Dermis microvascular lymphatic vessel endothelial cell (primary cell): ENCODE measurements at places on chromosomes 16 and 17.
A peak's percentile ranks its signal among the peaks of the same experiment; 100 is the strongest.

GRCh38 chr17:3565143-3565542 lies 7.5 kb upstream of the TRPV3 start:
- no peak for DNase-seq

GRCh38 chr17:15092762-15093161 lies 172.4 kb downstream of the PMP22 start:
- no peak for DNase-seq

DNA sequence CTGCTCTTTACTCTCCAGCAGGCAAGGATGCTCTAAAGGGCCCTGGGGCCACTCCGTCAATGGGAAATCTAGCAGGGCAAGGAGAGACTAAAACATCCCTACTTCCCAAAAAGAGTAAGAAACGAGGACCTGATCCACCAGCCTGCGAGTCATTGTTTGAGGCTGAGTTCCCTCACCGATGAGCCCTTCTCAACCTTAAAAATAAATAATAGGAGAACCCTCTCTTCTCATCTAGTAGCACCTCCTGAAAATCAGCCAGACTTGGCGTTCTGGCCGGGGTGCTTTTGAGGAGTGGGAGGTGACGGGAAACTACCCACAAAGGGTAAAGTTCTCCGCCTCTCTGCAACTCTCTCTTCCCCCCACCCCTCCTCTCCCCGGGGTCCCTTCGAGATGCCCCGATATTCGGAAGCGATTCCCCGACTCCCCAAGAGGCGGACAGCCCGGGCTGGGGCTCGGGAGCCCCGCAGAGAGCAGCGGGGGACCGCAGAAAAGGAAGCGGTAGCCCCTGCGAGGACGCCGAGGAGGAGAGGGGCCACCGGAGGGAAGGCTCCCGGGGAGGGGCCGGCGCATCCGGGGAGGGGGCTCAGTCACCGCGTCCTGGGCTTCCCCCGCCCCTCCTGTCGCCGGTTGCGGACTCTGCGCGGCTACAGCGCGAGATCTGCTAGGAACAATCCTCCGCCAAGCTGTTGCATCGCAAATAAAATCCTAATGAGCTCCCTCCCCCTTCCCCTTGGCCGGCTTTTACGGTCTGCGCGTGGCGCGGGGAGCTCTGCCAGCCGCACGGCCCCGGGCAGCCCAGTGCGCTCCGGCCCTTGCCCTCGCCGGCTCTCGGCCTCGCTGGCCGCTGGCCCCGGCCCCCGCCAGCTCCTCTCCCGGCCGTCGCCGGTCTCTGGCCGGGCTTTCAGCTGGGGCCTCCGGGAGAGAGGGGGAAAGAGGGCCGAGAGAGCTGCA lies 1.3 kb downstream of the HOXB9 start:
- no peak for DNase-seq

DNA sequence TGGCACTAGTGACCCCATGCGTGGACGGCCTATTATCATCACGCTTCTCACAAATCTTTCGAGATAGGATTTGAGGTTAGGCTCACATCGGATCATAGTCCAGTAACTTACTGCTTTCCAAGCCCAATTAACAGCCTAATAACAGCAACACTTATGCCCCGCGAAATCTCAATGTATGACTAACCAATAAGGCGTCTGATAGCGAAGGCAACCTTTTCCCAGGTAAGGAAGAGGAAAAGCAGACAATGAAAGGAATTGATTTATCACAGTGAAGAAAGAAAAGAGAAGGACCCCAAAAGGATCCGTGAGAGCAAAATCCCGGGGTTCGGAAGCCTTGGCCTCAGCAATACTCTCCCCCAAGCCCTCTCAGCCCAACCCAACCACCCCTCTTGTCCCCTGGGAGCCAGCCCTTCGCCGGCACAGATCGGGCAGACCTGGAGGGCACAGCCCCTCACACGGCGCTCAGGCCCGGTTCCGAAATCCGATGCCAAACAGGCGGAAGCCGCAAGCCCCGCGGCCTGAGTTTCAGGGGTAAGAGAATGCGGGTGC lies 534 bp downstream of the GPATCH8 start:
- no peak for DNase-seq

- DNase-seq: no peak
These were observed 69.3 kb downstream of the STXBP4 start for GRCh38 chr17:55037828-55038227.

DNA sequence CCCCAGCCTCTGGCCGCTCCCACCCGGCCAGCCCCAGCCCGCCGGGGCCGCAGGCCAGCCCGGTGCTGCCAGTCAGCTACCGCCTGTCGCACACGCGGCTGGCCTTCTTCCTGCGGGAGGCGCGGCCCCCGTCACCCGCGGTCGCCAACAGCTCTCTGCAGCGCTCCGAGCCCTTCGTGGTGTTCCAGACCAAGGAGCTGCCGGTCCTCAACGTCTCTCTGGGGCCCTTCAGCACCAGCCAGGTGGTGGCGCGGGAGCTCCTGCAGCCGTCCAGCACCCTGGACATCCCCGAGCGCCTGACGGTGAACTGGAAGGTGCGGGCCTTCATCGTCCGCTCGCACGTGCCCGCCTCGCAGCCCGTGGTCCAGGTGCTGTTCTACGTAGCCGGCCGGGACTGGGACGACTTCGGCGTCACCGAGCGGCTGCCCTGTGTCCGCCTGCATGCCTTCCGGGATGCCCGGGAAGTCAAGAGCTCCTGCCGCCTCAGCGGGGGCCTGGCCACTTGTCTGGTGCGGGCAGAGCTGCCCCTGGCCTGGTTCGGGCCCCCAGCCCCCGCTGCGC lies 46.8 kb downstream of the TMEM132E start:
- no peak for DNase-seq

DNA sequence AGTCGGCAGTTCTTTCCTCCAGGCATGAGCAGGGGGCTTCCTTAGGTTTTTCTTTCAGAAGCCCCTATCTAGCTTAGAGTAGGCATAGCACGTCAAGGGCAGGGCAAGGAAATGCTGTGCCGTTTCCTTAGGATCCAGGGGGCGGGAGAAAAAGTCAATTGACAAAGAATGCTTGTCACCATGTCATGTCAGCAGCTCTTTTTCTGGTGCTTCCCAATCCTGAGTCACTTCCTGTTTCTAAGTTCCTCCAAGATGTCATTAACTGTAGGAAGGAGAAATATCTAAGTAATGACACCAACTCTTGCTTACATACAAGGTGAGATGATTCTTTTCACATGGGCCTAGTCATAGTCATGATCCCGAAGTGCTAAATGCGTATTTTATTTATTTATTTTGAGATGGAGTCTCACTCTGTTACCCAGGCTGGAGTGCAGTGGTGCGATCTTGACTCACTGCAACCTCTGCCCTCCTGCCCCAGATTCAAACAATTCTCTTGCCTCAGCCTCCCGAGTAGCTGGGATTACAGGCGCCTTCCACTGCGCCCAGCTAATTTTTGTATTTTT lies 35.2 kb downstream of the GJC1 start:
- DNase-seq: no peak

- DNase-seq: no peak
These were observed 16.4 kb downstream of the GGA3 start for GRCh38 chr17:75245011-75245410.

GRCh38 chr17:29596811-29597210 lies 3.9 kb downstream of the ANKRD13B start:
- no peak for DNase-seq

DNA sequence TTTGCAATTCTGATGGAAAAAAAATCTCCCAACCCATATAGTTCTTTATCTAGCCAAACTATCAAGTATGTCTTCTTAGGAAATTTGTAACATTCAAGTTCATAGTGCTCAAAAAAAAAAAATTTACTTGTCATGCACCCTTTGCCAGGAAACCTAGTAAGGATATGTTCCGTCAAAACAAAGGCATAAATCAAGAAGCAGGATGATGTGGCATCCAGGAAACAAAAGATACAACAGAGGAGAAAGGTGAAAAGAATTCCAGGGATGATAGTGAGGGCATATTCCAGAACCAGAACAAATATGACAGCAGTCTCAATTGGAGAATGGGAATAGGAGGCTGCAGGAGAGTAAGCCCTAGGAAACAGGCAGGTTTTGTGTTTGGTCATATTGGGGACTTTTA lies 104.6 kb downstream of the SPAG9 start:
- DNase-seq: peak; percentile 46

DNA sequence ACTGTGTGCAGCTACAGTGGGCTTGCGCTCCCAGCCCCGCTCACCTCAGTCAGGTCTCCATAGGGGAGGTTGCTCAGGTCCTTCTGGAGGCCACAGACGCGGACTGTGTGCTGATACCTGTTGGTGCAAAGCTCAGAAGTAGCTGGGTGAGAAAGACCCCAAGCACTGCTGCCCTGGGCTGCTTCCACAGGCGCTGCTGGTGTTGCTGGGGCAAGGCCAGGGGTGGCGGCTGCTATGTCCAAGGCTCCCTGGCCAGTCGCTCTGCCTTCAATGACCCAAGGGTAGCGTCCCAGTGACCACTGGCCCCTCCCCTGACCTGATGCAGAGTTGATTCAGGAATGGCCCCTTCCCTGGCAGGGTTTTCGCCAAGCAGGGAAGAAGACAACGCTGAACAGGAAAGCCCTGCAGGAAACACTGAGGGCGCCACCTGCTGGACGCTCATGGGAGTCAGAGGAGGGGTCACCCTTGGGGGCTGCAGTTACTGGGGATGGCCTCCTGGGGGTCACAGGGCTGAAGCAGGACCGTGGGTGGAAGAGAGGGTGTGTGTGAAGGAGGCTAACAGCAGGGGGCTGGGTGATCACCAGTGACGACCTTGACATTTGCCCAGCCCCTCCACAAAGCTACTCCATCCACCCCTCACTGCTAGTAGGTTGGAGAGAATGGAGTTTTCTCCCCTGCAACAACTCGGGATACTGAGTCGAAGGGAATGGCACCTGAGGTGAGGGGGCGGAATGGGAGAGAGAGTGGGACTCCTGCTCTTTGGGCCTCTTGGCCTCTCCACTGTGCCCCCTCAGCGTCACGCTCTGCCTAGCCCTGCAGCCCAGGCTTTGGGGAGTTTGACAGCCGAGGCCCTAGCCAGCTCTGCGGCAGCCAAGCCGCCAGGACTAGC lies 38.3 kb downstream of the ABCC12 start:
- DNase-seq: peak; percentile 3

- DNase-seq: no peak
These were observed 27.0 kb upstream of the ANKRD40CL start for GRCh38 chr17:50794361-50794760.

- no peak for DNase-seq
These were observed 2.0 kb downstream of the P2RX1 start for GRCh38 chr17:3914312-3914670.

DNA sequence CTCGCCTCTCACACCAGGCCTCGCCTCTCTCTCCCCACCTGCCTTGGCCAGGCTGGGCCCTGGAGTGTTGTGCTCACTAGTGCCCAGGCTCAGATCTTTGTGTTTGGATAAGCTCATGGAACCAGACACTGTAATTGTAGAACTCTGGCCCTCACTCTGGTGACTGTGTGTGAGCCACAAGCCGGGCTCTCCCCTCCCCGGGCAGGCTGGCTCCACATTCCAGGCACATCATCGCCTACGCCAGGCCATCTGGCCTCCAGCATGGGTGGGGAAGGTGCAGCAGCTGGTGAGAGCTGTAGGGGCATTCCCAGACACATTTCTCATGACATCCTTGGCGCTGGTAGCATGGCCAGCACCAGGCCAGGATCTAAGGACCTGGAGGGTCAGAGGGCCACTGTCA lies 202.3 kb downstream of the RAB11FIP4 start:
- no peak for DNase-seq

DNA sequence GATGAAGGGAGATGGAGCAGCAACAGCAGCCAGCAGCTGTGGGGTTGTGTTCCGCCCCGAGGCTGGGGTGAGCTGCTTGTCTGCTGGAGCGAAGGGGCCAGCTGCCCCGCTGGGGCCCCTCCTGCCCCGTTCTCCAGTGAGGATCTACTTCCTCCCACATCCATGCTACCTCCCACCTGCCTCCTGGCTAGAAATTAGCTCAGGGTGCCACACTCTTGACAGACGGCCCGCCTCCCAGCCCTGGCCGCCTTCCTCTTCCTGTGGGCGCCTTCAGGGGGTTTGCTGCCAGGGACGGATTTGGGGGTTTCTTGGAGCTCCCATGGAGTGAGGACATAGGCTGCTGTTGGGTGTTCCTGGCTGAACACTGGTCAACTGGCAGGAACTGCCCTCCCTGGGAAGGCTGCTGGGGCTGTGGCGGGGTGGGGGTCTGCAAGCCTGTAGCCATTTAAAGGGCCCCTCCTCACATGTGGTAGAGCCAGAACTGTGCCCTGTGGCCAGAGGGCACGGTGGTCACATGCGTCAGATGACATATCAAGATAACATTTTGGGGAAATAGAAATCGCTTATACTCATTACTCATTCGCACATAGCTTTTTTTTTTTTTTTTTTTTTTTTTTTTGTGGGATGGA lies 13.1 kb downstream of the TBC1D24 start:
- DNase-seq: no peak

DNA sequence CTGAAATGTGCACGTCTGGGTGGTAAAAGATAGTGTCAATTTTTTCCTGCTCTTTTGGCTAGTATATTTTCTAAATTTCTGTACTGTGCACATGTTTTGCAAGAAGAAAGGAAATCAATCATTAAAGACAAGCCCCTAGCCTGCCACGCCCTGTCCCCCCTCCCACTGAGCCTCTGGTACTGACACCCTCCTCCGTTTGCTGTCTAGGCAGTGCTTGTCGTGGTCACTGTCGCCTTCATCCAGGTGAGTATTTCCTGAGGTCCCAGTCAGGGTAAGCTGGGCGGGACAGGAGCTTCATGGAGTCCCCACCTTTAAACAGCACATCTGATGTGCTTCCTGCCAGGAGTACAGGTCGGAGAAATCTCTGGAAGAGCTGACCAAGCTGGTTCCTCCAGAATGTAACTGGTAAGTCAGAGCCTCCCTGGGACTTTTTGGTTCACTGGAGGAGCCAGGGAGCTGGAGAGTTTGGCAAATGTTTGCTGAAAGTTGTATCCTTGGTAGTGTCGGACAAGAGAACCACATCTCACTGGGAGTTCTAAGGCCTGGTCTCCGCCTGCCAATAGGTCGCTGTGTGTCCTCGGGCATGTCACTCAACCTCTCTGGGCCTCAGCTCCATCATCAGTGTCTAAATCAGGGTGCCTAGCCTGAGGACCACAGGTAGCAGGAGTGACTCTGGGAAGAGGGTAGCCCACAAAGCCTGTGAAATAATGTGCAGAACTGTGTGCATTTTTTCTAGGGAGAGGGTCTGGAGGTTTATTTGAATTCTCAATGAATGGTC lies 42.2 kb downstream of the ATP2C2 start:
- DNase-seq: no peak

DNA sequence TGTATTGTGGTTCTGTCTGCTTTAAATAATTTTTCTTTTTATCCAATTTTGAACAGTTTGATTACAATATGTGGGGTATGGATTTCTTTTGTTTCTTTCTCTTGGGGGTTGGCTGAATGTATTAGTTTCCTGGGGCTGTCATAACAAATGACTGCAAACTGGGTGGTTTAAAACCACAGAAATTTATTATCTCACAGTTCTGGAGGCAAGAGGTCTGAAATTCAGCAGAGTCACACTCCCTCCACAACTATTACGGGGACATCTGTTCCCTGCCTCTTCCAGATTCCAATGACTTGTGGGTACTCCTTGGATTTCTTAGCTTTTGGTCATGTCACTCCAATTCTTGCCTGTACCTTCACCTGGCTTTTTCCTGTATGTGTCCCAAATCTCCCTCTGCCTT lies 23.7 kb downstream of the COX11 start:
- no peak for DNase-seq
